Uterus (tissue), 4 donors: ENCODE measurements at places on chromosomes 1 and 21. TPM values are rescaled to one million over a fixed set of nuclear protein-coding genes. Genes with fewer than 3 reads are reported as not detected.
A peak's percentile ranks its signal among the peaks of the same experiment; 100 is the strongest.

The P3H1 gene
- 28.9 TPM for total RNA-seq

The SPRR2G gene
- total RNA-seq: not detected

The TSPAN2 gene
- 87.6 TPM for total RNA-seq

The UMODL1 gene
- not detected for total RNA-seq

The KRTAP21-2 gene
- not detected for total RNA-seq

The RNF186 gene
- 0.29 TPM for total RNA-seq

DNA sequence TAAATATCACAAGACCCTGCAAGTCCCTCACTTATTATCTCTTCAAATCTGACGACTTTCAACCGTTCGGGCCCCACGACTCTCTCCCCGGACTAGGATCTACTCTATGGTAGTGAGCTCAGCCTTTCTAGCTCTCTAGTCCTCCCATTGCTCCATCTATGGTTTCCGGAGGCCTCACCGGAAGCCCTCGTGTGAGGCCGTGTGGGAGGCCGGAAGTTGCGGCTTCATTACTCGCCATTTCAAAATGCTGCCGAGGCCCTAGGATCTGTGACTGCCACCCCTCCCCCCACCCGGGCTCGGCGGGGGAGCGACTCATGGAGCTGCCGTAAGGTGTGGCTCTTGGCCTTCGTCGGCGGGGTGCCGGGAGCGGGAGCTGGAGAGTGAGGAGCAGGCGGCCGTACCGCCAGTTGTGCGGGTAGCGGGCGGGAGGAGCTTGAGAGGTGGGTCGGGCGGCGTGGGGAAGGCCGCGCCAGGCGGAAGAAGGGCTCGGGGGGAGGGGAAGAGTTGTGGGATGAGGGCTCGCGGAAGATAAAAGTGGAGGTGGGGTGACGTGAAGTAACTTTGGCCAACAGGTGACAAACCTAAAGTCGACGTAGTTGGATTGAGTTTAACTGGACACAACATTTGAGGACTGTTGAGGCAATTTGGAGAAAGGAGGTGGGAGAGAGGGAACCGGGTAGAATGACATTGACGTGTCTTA is at the start of gene MDM4:
Gene MDM4, plus strand, starts transcription at position 227 of the 700 bp plus-strand sequence. CDS start 9,113 bp downstream, outside the sequence.
- peak within 1 kb of the TSS; percentile 88 for H3K4me3 ChIP-seq
- no peaks in the 10 kb centered on the region for H3K4me1 ChIP-seq
- DNase-seq: peak; percentile 91
- H3K27me3 ChIP-seq: no peaks in the 10 kb centered on the region
- peak within 1 kb of the TSS; percentile 91 for H3K27ac ChIP-seq

GRCh38 chr21:38861989-38862683 is 56.4 kb downstream of the ETS2 start:
- no peak overlapping the region for H3K27ac ChIP-seq
- H3K36me3 ChIP-seq: no peaks in the 10 kb centered on the region
- no peaks in the 10 kb centered on the region for H3K27me3 ChIP-seq
- H3K4me1 ChIP-seq: no peaks in the 10 kb centered on the region
